Bone marrow (tissue), 2 donors: ENCODE measurements at places on chromosomes 1 and 21.

GRCh38 chr1:215475796-215476481 lies 91.2 kb upstream of the KCTD3 start:
- no peak for DNase-seq

DNA sequence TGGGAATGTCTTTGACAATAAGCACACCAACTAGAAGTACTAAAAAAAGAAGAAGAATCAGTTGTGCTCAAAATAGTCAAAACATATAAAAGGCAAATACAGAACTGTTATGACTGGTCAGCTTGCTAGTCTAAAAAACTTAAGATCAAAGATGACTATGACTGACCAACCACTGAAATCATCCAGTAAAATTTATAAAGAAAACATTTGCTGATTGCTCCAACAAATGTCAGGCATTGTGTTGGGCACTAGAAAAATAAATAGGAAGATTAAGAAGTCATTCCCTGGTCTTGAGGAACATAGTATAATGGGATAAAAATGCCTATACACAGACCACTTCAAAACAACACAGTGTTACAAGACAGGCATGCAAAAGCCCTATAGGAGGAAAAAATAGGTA lies 9.3 kb upstream of the ANGPTL3 start:
- DNase-seq: no peak

DNA sequence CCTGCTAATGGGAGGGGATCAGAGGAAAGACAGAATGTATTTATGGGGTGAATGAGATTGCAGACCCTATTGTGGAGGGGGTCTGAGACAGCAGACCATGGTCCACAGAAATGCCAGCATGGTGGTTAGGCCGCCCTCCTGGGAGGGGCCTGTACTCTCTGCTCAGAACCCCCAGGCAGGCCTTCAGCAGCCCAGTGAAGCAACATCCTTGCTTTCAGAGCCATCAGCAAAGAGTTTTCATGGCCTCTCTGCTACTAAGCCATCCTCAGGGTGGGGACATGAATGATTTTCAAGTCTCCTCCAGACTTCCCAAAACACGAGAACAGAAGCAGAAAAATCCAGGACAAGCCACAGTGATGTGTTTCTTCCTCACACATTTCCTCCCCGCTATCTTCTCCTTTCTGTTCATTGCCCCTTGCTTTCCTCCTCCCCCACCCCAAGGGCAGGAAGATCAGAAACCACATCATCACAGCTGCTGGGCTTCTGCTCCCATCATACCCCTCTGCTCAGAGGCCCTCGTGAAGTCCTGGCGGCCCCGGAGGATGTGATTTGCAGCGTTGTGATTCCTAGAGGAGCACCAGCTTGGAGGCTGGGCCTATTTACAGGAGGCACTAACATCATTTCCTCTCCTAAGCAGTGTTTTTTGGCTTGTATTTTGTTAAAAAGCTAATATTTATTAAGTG lies 48.0 kb downstream of the ABCA4 start:
- peak; percentile 22 for DNase-seq

DNA sequence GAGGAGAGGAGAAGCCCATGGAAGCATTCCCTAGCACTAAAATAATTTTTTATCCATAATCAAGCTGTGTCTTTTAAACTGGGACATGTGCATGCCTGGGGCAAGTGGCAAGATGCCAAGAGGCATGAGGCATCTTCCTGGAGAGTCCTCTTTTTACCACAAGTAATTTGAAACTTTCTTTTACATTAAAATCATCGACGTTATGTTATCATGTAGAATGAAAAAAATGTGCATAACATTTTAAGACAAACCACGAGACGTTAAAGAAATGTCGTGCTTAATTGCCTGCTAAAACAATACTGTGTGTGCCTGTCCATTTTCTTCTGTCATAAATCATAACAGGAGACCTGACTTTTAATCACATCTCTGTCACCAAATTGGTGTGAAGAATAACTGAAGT lies 1.5 kb downstream of the STYXL2 start:
- no peak for DNase-seq

DNA sequence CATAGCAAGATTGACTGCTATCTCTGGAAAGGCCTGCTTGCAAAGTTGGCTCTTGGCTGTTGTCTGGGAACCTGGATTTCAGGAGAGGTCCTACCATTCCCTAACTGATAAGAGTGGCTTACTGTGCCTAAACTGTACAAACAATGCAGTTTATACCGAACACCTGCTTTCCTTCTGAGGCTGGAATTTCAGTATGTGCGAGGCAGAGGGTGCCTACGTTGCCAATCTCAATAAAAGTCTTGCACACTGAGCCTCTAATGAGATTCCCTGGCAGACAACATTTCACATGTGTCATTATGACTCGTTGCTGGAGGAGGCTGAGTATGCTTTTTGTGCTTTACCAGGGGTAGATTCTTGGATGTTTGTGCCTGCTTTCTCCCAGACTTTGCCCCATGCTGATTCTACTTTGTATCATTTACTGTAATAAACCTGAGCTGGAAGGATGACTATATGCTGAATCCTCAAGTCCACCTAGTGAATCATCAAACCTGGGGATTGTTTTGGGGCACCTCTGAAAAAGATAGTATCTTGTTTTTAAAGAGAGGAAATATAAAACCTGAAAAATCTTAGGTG lies 58.9 kb upstream of the GNG4 start:
- no peak for DNase-seq

- no peak for DNase-seq
These were observed 224.7 kb upstream of the GJB5 start for GRCh38 chr1:34529935-34530859.

GRCh38 chr1:5444396-5444795 lies 547.8 kb downstream of the NPHP4 start:
- DNase-seq: no peak

- no peak for DNase-seq
These were observed 14.7 kb downstream of the TNFRSF18 start for GRCh38 chr1:1191734-1192133.

- DNase-seq: no peak
These were observed 21.6 kb downstream of the URB1 start for GRCh38 chr21:32370998-32371766.

DNA sequence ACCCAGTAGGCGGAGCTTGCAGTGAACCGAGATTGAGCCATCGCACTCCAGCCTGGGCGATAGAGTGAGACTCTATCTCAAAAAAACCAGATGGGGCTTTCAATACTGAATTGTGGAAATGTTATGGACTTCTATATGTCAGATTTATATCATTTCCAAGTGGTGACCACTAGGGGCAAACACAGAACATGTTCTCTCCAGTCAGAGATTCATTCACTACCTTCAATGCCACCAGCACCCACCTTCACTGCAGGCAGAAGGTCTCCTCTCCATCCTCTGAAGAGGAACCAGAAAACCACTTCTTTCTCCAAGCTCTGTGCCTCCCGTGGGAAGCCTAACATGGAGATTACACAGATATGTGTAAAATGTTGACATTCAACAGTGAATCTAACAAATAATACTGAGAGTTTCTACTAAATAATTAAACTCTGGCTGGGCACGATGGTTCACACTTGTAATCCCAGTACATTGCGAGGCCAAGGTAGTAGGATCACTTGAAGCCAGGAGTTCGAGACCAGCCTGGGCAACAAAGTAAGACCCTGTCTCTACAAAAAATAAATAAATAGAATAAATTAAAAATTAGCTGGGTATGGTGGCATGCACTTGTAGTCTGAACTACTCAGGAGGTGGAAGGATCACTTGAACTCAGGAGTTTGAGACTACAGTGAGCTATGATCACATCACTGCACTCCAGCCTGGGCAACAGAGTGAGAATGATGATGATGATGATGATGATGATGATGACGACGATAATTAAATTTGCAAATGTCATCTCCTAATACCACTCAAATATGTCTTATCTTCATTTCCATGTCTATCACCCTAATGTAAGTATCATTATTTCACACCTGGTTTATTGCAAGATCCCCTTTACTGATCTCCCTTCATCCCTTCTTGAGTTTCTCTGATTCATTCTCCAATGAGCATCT lies 151.1 kb downstream of the ZNF281 start:
- no peak for DNase-seq

DNA sequence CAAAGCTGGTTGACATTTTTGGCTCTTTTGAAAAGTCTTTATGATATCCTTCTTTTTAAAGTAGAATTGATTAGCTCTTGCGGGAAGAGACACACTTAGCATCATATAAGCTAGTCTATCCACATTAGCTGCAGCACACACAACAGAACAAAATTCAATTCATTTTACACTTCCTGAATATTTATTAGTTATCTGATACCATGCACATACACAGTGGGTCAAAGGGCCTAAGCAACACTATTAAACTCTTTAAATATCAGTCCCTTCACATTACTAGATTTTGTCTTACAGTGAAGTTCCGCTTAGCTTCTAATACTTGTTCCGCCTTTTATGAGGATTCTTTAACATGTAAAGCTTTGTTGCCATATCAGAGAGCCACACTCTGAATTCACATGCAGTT lies 169.5 kb downstream of the CRB1 start:
- DNase-seq: no peak

- DNase-seq: no peak
These were observed 10.6 kb downstream of the NASP start for GRCh38 chr1:45594412-45594811.

- DNase-seq: no peak
These were observed 5.4 kb upstream of the SLC35D1 start for GRCh38 chr1:67059346-67059745.

- DNase-seq: no peak
These were observed 3.4 kb downstream of the FAM110D start for GRCh38 chr1:26162220-26162709.

GRCh38 chr1:173043253-173043652 lies 7.5 kb downstream of the TNFSF18 start:
- DNase-seq: no peak
